ENCODE measurements at places on chromosomes 4 and X. TPM values are rescaled to one million over a fixed set of nuclear protein-coding genes. Genes with fewer than 3 reads are reported as not detected.

KLHL34 gene
- 0.08 TPM for total RNA-seq

GLRA3 gene
- 0.04 TPM for total RNA-seq

P2RY10 gene
- total RNA-seq: not detected

EFHC2 gene
- 0.18 TPM for total RNA-seq

S100P gene
- not detected for total RNA-seq

All from pancreas (tissue), 10 donors.